Stimulated activated CD8-positive, alpha-beta memory T cell treated with anti-CD3 and anti-CD28 coated beads, Interleukin-2, amount 100 ng/mL, for 48 hours (primary cell): ENCODE measurements at places on chromosomes 16 and 17.

DNA sequence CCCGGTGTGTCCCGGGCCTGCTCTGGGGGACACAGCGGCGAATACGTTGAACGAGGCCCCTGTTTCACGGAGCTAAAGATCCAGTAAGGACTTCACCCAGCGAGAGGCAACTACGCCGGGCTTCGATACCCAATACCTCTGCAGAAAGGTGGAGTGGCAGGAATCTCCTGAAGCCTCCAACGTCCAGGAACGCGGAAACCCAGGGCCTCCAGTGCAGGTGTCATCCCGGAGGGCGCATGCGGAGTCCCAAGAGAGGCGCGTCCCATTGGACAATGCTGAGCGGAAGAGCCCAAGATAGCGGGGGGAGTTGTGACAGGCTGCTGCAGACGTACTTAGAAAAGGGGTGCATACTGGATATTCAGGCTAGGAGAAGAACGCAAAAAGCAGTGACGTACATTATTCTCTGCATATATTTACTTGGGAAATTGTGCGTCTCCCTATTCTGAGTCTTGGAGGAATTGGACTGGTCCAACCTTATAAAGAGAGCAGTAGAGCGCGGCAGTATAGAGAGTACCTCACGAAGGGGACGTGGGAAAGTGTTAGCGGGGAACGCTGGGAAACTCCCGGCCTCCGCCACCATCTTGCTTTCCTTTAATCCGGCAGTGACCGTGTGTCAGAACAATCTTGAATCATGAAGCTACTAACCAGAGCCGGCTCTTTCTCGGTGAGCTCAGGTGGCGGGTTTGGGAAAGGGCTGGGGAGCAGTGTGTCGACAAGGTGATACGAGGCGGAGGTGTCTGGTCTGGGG is at the start of gene UQCRC2:
Gene UQCRC2, plus strand, starts transcription at position 569 of the 748 bp plus-strand sequence. Its CDS starts 63 bp downstream, at position 632.
- DNase-seq, result peak; percentile 76

- no peak for DNase-seq
Measured at GRCh38 chr16:35011-35677, 18.3 kb downstream of the POLR3K start.

DNA sequence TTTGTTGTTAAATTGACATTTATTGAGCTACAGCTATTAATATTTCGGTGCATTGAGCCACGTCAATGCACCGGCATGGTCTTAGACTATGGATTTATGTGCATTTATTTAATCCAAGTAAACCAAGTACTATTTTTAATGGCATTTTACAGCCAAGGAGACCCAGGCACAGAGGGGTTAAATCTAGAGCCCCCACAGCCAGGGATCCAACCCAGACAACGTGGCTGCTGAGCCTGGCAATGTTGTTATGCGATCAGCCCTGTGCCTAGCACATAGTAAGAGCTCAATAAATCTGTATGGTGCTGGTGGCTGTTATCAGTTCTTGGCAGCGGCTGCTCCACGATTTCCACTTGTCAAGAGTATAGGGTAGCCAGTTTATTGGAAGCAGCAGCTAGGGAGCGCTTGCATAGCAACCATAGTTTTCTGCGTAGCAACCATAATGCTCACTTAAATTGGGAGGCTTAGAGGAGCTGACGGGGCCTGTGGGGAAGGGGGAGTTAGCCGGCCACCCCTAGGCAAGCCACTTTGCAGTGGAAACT is 541 bp upstream of the RBBP6 start:
- DNase-seq, result no peak

- DNase-seq, result no peak
Measured at GRCh38 chr17:57761887-57762286, 16.8 kb upstream of the CCDC182 start.

- DNase-seq, result no peak
Measured at GRCh38 chr16:11075163-11075562, 130.8 kb downstream of the CLEC16A start.

GRCh38 chr17:64126918-64127317 is 3.0 kb downstream of the ERN1 start:
- no peak for DNase-seq

DNA sequence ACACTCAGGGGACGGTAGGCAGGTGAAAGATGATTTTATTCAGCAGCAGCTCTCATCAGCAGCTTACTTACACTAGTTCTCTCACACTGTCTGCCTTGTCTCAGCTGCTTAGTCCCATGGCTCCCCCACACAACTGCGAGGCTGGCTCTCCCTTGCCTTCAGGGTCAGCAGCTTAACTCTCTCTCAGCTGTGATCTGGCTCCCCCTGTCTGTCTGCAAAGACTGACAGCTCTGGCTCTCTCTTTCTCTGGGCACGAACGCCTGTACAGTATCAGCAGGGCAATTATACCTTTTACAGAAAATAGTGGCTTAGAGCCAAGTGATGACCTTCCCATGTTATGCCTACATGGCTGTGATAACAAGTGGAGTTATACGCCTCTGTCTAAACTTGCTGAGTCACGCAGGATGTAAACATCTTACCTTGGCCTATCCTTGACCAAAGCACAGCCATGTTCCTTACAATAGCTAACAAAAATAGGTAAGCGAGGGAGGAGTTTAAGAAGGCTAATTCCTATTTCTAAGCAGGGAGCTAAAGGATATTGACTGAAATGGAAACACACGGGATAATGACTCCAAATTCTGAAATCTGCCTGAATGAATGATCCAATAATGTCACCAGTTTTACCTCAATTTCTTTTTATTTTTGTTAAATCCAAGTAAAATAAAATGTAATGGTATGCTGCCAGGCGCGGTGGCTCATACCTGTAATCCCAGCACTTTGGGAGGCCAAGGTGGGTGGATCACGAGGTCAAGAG is 1.1 kb upstream of the NDUFAB1 start:
- no peak for DNase-seq

DNA sequence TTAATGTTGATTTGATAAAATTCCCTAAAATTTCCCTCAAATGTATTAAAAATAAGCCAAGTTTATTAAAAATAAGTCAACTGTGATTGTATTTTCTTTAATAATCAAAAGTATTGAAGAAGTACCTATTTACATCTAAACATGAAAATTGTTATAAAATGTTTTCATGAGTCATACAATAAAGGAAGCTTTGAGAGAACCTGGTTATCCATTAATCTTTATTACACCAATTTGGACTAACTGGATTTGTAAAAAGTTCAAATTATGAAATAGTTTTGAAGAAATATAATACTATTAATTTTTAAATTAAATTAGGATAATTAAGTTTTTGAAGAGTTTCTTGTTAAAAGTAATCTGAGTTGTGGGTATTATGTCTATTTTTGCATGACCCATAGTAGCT is 63.8 kb downstream of the COX10 start:
- DNase-seq, result no peak
